GM12878 (cell line): ENCODE measurements at places on chromosomes 12 and 14. TPM values are rescaled to one million over a fixed set of nuclear protein-coding genes. Genes with fewer than 3 reads are reported as not detected.

DNA sequence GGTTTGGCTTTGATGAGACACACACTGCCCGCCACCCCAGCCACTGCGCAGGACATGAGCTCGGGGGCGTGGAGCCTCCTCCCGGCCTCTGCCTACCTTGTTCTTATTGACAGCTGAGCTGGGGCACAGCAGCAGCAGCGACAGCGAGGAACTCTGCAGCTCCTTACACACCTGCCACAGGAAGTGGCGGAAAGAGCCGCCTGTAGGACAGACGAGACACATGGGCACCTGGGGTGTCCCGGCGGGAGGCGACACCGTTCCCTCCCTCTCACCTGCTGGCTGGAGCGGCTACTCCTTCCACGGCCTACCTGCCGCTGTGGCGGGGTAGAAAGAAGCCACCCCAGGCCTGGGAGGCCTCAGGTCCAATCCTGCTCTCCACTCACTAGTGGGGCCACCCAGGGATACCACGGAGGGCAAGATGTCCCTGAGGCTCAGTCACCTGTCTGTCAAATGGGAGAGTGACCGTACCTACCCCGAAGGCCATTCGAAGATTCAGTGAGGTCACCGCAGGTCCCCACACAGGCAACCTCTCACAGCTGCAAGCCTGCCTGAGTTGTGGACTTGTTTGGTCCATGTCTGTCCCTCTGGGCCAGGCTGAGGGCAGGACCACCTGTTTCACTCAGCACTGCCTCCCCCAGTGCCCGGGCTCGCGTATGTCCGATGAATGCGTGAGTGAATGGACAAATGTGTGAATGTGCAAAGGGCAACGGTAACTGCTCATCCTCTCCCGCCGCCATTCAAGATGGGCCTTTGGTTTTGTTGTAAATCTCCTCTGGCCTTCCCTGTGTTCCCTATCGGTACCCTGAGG lies 42.6 kb downstream of the TRAFD1 start:
- H3K4me1 ChIP-seq: no peaks in the 10 kb centered on the region
- DNase-seq: no peak
- no peak overlapping the region for H3K27ac ChIP-seq
- no peak overlapping the region for H3K4me3 ChIP-seq
- H3K36me3 ChIP-seq: peaks cover 5% of the 10 kb centered on the region
- H3K27me3 ChIP-seq: no peaks in the 10 kb centered on the region

GRCh38 chr14:100268591-100269207 lies 29.8 kb downstream of the YY1 start:
- no peaks in the 10 kb centered on the region for H3K4me1 ChIP-seq
- peaks cover 8% of the 10 kb centered on the region for H3K36me3 ChIP-seq
- no peak overlapping the region for H3K4me3 ChIP-seq
- DNase-seq: no peak
- H3K27me3 ChIP-seq: no peaks in the 10 kb centered on the region
- no peak overlapping the region for H3K27ac ChIP-seq

DNA sequence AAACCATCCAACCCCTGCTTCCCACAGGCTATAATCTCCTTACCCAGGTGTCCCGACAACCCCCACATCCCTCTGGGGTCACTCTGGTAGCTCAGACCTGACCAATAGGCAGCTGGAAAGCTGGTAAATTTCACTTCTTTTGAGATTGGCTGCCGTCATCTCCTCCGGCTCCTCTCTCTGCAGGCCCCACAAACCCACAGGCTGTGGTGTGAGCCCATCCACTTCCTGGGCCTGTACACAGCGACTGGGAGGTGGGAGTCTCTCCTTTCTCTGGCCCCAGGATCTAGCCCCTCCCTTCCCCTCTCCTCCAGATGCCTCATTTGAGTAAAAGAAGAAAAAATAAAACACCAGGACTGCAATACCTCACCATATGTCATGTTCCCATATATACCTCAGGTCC lies 709 bp downstream of the INHBC start:
- H3K27ac ChIP-seq: no peak overlapping the region
- no peaks in the 10 kb centered on the region for H3K36me3 ChIP-seq
- no peak overlapping the region for H3K4me3 ChIP-seq
- H3K27me3 ChIP-seq: no peaks in the 10 kb centered on the region

- peaks cover 24% of the 10 kb centered on the region for H3K4me1 ChIP-seq
- peaks cover 8% of the 10 kb centered on the region for H3K36me3 ChIP-seq
- DNase-seq: no peak
- no peak overlapping the region for H3K27ac ChIP-seq
Observed at GRCh38 chr12:122471324-122472226, 29.2 kb downstream of the ZCCHC8 start.

DNA sequence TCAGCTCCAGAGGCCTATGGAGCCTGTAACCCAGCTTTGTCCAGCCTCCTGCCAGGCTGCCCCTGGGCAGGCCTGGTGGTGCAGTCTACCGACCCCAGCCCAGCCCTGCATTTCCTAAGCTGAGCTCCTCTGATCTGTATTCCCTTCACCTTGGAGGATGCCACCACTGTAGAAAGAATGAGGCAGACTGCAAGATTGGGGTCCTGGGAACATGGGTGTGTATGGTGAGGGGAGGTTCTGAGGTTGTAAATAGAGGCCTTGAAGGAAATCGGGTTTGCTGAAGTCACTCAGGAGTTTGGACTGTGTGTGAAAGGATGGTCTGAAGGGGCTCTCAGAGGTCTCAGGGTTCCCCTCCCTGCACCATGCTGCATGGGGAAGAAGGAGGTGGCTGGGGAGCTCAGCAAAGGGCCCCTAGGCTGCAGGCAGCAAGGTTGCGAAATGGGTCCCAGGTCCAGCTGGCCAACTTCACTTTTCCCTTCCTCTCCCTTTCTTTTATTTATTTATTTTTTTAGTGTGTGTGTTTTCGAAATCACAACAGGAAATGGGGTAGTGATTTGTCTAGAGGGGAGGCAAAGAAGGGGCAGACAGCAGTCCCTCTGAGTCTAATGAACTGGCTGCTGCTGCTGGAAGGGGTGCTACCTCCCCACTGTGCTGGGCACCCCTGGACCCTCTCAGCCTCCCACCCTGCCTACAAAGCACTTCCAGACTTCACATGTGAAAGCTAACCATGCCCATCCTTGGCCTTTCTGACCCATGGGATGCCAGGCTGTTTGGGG lies 1.2 kb upstream of the LRP1-AS start:
- no peaks in the 10 kb centered on the region for H3K4me1 ChIP-seq
- H3K27ac ChIP-seq: no peak overlapping the region
- H3K4me3 ChIP-seq: no peak overlapping the region

DNA sequence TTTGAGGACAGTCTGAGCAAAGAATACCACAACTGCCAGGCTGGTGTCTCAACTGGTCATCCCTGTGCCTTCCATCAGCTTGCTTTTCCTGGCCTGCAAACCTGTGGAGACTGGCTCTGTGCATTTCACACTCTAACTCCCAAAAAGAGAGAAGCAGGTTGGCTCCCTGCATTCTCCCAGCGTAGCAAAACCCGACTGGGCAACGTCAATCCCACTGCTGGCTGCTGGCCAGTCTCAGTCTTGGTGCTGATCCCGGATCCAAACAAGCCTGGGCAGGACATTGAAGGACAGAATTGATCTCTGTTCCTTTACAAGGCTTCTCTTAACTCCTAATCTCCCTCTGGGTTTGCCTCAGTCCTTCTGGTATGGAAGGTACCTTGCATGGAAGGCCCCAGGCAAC lies 65.4 kb downstream of the FZD10 start:
- H3K4me3 ChIP-seq: no peak overlapping the region
- no peaks in the 10 kb centered on the region for H3K27me3 ChIP-seq
- H3K36me3 ChIP-seq: no peaks in the 10 kb centered on the region
- H3K4me1 ChIP-seq: no peaks in the 10 kb centered on the region

DNA sequence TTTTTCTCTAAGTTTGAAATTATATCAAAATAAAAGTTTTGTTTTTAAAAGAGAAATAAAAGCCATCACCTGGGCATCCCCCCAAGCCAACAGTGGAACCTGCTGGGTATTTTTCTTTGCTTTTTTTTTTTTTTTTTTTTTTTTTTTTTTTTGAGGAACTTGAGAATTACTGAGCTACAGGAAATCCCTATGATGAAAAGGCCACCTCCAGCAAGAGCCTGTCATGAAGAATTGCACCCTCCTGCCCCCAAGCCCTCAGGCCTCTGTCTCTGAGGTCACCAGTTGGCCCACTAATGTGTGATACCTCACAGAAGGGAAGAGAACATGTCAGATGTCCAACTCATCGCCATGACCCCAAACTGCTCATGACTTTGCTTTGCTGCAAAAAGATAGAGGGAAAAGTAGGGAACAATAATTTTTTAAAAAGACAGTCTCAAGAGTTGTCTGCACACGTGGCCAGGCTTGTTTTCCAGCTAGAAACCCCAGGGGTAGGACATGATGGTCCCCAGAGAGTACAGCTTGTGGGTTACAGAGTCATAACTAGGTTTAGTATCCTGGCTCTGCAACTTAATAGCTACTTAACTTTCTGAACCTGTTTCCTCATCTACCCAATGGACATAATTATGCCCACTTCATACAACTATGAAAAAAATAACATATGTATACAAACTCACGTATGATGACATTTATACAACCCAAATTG lies 124.3 kb upstream of the EGLN3 start:
- H3K36me3 ChIP-seq: no peaks in the 10 kb centered on the region
- no peak overlapping the region for H3K27ac ChIP-seq
- peaks cover 17% of the 10 kb centered on the region for H3K4me1 ChIP-seq
- no peak for DNase-seq
- no peaks in the 10 kb centered on the region for H3K27me3 ChIP-seq
- H3K4me3 ChIP-seq: no peak overlapping the region

- no peaks in the 10 kb centered on the region for H3K4me1 ChIP-seq
- H3K27ac ChIP-seq: no peak overlapping the region
- no peak for DNase-seq
- no peaks in the 10 kb centered on the region for H3K27me3 ChIP-seq
- no peak overlapping the region for H3K4me3 ChIP-seq
Observed at GRCh38 chr12:38469715-38470114, 153.1 kb downstream of the ALG10B start.

GRCh38 chr12:4153343-4153892 lies 120.1 kb upstream of the CCND2 start:
- peak overlapping the region; percentile 92 for H3K27ac ChIP-seq
- H3K36me3 ChIP-seq: no peaks in the 10 kb centered on the region

DNA sequence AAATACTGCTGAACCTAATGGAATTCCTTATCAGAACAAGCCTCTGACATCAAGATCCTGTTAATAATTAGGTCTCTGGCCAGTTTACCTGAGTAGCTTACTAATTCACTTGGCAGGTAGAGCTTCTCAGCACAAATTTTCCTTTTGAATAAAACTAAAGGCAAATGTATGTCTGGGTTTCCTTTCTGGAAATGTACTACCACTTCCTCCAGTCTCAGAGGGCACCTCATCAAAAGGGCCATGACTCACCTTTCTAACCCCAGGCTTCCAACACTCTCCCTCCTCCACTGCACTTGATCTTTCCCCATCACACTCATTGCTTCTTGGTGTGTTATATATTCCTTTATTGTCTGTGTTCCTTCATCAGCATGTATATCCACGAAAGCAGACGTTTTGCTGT lies 90.5 kb downstream of the SLC2A13 start:
- H3K4me3 ChIP-seq: no peak overlapping the region
- H3K4me1 ChIP-seq: no peaks in the 10 kb centered on the region
- DNase-seq: no peak
- H3K36me3 ChIP-seq: no peaks in the 10 kb centered on the region
- no peaks in the 10 kb centered on the region for H3K27me3 ChIP-seq

GRCh38 chr14:49947506-49947905 lies 54.6 kb downstream of the ARF6 start:
- H3K27me3 ChIP-seq: no peaks in the 10 kb centered on the region
- H3K27ac ChIP-seq: no peak overlapping the region
- H3K4me3 ChIP-seq: no peak overlapping the region
- H3K36me3 ChIP-seq: no peaks in the 10 kb centered on the region
- H3K4me1 ChIP-seq: peaks cover 5% of the 10 kb centered on the region; the same call in 1 of the 2 replicates
- DNase-seq: no peak

- no peaks in the 10 kb centered on the region for H3K36me3 ChIP-seq
- H3K4me1 ChIP-seq: no peaks in the 10 kb centered on the region
- no peak overlapping the region for H3K27ac ChIP-seq
- H3K4me3 ChIP-seq: no peak overlapping the region
- no peak for DNase-seq
- no peaks in the 10 kb centered on the region for H3K27me3 ChIP-seq
Observed at GRCh38 chr14:63656194-63656593, 14.5 kb upstream of the WDR89 start.

GRCh38 chr14:89619596-89619995 lies 202.6 kb upstream of the FOXN3 start:
- no peaks in the 10 kb centered on the region for H3K36me3 ChIP-seq
- peaks cover 30% of the 10 kb centered on the region for H3K4me1 ChIP-seq
- no peaks in the 10 kb centered on the region for H3K27me3 ChIP-seq

DNA sequence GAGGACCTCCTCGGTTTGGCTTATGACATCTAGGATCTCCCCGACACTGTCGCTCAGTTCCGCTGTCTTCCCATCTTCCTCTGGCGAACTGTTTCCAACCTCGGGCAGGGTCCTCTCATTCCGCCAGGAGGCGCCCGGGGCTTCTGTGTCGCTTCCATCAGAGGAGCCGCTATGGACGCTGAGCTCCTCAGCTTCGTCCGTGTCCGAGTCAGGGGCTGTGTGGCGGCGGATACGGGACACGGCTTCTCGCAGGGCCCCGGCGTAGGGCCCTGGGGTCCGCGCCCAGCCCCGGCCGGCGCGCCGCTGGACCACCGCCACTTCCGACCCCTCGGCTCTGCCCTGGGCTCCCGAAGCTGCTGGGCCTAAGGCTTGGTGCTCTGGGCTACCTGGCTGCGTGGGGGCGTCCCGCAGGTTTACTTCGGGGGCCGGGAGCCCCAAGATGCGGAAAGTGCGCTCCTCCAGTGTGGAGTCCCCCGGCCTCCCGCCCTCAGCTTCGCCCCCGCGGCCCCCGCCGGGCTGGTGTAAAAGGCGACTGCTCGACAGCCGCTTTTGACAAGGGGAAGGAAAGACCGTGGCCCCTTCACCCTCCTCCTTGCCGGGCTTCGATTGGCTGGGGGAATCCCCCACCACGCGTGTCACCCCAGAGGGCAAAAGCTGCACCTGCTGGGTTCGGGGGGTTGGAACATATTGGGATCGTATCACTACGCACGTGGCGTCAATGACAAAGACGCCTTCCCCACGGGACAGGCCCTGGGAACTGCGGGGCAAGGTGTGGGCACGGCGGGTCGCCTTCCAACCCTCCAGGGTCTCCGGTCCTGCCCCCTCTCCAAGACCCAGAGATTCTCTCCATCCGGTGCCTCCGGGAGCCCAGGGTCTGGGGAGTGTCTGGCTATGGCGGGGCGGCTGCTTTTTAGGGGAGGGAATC lies 2.1 kb downstream of the DDN start:
- H3K4me1 ChIP-seq: peaks cover 27% of the 10 kb centered on the region
- H3K27me3 ChIP-seq: no peaks in the 10 kb centered on the region
- H3K36me3 ChIP-seq: no peaks in the 10 kb centered on the region
- peak overlapping the region; percentile 69; the same call in 1 of the 2 replicates for H3K4me3 ChIP-seq

DNA sequence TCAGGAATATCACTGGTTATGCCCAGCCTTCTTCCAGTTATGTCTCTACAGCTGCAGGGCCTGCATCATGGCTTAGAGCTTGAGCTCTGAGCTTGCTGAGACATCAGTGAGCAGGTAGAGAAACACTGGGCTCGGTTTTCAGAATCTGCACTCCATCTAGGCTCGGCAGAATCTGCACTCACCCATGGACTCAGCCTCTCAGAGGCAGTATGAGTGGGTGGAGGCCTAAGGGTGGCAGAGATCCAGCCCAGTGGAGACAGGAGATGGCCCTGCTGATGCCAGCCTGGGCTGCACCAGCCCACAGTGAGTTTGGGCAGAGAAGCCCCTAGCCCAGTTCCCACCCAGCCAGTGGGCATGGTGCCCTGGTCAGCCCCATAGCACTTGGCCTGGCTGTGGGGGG lies 12.8 kb downstream of the KRT80 start:
- no peaks in the 10 kb centered on the region for H3K27me3 ChIP-seq
- no peak overlapping the region for H3K4me3 ChIP-seq
- H3K4me1 ChIP-seq: no peaks in the 10 kb centered on the region; the same call in 1 of the 2 replicates
- H3K27ac ChIP-seq: no peak overlapping the region
- no peaks in the 10 kb centered on the region for H3K36me3 ChIP-seq

Gene SLC10A1
- total RNA-seq: not detected in 2 replicates

Gene NPAS3
- total RNA-seq: not detected in 2 replicates

Gene TSPAN19
- not detected in 2 replicates for total RNA-seq

Gene PTPN21
- 0.08 and 0.23 TPM in 2 replicates for total RNA-seq

Gene RIPK3
- 11.2 and 12.8 TPM in 2 replicates for total RNA-seq

Gene MYH6
- total RNA-seq: not detected in 2 replicates
